ENCODE measurements at places on chromosomes 7 and 10.

- peak; percentile 57 for DNase-seq
These were observed 41.9 kb downstream of the WIPI2 start for GRCh38 chr7:5231811-5232484.

DNA sequence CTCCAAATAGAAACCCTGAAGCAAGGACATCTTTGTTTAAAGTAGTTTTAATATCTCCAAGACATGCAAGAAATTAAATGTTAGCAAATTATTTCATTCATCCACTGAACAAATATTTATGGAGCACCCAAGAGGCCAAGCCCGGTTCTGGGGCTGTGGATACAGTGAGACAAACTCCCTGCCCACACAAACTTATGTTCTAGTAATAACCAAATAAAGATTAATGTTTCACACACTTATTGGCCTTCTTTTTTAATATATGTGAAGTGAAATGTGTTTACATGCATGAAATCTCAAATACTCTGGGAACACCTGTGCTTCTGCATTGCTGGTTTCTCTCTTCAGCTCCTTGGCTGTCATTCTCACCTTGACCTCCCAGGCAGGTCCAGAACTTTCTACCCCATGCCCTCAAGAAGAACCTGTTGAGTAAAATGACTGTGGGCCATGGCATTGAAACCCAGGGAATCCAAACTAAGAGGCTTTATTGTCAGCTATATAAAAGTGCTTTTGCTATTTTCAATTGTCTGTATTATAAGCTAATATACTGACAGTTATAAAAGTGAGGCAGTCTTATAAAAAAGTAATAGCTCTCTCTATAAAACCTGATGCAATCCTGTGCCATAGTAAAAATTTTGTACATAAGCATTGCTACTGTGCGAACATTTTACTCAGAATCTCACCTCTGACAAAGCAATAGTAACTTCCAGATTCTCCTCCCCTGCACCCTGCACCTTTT is 43.7 kb downstream of the SVIL start:
- DNase-seq, result no peak

- no peak for DNase-seq
These were observed 450.0 kb downstream of the SUGCT start for GRCh38 chr7:40584667-40585433.

GRCh38 chr10:112232670-112233069 is 49.1 kb upstream of the GPAM start:
- no peak for DNase-seq

DNA sequence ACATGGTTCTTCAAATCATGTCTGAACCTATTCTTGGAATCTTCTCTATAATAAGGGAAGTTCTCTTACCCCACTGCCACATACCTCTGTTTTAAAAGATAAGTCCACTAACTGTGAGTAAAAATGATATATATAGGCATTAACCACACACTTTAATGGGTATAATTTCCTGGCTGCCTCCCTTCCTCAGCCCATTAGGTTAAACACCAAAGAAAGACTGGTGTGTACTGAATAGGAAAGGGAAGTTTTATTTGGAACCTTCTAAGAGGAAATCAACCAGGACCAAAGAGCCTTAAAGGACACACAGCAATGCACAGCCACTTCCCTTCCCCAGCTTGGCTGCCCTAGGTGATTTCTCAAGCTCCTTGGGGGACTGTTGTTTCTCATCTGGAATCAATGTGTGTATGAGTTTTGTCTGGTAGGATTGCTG is 5.0 kb upstream of the WBP1L start:
- no peak for DNase-seq

GRCh38 chr10:23187155-23187554 is 5.0 kb upstream of the PTF1A start:
- DNase-seq, result no peak

- DNase-seq, result no peak
These were observed 1.9 kb downstream of the DMTF1 start for GRCh38 chr7:87154166-87154565.

- no peak for DNase-seq
These were observed 216.0 kb downstream of the KLF6 start for GRCh38 chr10:3568983-3569382.

GRCh38 chr10:124239696-124240095 is 146.3 kb upstream of the CHST15 start:
- DNase-seq, result no peak

DNA sequence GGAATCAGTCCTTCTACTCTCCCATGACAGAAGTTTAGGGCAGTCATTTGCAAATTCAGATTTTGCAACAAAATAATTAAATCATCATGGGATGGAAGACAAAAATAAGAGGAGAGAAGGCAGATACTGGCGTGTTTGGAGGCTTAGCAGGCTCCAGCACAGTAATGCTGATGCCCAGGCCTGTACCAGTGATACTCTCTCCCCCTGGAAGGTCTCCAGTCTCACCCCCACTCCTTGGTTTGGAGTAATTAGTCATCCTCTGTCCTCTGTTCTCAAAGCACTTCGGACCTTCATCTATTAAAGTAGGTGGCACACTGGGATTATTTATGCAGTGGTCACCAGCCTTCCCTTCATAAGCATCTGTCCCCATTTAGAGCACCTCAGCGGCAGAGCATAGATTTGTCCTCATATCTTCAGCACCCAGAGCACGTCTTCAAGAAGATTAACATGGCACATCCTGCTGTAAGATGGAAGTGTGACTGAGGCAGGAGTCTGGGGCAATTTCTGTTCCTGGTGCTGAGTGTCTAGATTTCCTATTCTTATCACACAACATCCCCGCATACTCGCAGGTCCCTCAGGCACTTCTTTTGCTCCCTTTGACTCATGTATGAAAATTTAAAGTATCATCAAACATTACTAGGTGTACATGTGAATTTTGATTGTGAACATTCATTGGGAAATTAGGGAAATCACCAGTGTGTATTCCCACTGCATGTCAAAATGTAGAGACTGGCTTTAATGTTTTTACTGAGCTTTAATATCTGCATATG is 31.3 kb upstream of the TRIL start:
- DNase-seq, result no peak

DNA sequence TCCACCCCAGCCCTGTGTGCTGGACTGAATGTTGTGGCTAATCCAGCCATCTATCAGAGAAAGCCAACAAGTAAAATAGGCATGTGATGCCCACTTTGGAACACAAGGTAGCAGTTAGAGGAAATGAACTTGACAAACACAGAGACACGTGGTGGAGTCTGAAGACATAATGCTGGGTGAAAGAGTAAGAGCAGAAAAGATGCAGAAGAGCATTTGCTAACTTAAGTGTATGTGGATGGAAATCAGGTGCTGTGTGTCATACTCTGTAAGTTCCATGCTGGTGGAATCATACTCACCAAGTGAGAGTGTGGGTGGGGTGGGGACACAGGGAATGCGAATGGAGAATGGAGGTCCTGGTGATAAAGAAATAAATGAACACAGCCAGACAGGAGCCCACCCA is 22.8 kb downstream of the WDFY4 start:
- DNase-seq, result no peak

- peak; percentile 44 for DNase-seq
These were observed 44.2 kb upstream of the DPYSL4 start for GRCh38 chr10:132142396-132143161.

- DNase-seq, result no peak
These were observed 221.7 kb upstream of the DKK1 start for GRCh38 chr10:52092390-52092789.

DNA sequence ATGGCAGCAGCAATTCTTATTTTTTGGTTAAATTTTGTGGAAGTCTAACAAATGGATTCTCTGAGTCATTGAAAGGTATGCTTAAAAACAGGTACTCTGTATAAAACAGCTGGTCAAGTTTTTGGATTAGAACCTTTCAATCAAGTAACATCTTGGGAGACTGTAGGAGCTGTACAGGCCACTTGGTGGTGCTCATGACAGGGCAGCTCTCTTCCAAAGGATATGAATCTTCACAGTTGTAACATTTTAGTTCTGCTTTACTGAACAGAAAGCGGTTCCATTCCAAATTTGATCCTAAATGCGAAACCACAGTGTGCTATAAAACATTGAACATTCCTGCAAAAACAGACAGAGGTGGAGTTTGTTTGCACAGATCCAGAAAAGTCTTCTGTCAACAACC is 44.5 kb upstream of the AGR3 start:
- DNase-seq, result peak; percentile 35

GRCh38 chr7:471866-472639 is 47.6 kb downstream of the PDGFA start:
- no peak for DNase-seq

DNA sequence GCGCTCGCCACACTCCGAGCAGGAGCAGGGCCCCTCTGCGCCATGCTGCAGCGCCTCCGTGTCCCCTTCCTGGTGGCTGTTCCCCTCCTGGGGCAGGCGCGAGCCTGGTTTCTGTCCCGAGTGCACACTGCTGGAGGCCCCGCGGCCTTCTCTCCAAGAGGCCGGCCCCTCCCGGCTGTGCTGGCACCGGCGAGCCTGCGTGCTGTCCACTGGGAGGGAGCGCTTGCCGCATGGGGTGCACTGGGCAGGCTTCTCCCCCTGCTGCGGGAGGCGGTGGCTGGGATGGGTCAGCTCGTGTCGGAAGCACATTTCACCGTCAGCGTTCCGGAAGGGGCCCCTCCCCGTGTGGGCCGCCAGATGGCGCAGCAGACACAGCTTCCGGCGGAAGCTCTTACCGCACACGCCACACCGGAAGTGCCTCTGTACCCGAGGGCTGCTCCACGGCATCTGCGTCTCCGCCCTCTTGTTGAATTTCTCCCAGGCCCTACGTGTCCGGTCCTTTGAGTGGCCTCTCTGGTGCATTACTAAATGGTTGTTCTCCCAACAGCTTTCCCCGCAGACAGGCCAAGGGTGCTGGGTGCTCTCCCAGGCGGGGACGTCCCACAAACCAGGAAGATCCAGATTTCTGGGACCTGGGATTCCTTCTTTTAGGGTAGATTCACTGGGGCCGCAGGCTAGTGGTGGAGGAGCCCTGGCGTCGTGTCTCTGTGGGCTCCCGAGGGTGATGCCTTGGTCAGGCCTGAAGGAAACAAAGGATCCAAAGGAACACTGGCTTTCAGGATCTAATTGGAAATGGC is 18.7 kb downstream of the ZNF786 start:
- peak; percentile 64 for DNase-seq

- DNase-seq, result no peak
These were observed 535.1 kb downstream of the PTPRN2 start for GRCh38 chr7:158052381-158053060.

GRCh38 chr7:151736403-151736909 is 140.5 kb downstream of the PRKAG2 start:
- no peak for DNase-seq

DNA sequence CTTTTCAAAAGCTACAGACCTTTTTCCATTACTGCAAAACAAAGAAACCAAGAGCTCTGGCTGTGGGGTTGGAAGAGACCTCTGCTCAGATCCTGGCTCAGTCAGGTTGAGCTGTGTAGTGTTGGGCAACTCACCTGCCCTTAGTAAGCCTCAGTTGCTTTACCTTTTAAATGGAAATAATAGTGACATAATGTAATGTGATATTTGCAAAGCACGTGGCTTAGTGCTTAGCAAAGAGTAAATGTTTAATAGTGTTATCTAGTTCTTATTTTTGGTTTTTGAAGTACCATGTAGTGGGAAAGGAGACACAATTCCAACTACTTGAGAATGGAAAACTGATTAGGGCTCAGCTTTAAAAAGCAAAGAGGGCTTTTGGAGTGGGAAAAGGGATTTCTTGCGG is 100.2 kb downstream of the SVIL start:
- no peak for DNase-seq

- DNase-seq, result no peak
These were observed 18.7 kb downstream of the GRID1 start for GRCh38 chr10:86347856-86348255.

DNA sequence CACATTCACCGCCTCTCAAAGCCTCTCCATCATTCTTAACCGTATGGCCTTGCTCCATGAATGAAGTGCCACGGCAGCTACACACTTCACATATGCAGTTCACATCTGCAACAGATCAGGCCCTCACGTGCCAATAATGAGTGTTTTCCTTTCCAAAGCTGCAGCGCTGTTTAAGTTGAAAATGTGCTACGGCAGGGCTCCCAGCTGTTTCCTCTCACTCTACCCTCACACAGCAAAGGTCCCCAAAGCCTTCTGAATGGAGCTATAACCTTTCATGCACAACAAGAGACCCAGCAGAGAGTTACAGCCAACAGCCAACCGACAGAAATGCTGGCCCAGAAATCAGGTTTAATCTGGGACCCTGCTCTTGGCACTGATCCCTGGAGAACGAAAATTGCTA is 236.1 kb downstream of the ELMO1 start:
- DNase-seq, result no peak

DNA sequence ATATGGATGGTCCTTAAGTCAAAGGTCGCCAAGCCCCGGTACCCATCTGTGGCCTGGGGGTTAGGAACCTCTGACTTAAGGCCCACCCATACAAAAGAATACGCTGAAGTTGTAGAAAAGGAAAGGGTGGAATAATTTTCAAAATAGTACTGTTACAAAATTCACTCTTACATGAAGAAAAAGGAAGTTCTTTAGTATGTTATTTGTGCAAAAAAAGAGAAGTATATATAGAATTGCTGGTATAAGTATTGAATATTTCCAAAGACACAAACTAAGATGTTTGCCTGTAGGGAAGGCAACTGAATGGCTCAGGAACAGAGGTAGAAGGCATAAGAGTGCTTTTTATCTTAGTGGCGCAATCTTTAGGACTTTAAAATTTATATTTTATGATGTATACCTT is 78.7 kb downstream of the PRLHR start:
- DNase-seq, result no peak

DNA sequence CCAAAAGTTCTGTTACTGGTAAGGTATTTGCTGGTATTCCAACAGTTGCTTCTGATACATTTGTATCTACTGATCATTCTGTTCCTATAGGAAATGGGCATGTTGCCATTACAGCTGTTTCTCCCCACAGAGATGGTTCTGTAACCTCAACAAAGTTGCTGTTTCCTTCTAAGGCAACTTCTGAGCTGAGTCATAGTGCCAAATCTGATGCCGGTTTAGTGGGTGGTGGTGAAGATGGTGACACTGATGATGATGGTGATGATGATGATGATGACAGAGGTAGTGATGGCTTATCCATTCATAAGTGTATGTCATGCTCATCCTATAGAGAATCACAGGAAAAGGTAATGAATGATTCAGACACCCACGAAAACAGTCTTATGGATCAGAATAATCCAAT is 131.0 kb downstream of the AASS start:
- DNase-seq, result no peak
